ENCODE measurements at places on chromosomes 1 and 21.

DNA sequence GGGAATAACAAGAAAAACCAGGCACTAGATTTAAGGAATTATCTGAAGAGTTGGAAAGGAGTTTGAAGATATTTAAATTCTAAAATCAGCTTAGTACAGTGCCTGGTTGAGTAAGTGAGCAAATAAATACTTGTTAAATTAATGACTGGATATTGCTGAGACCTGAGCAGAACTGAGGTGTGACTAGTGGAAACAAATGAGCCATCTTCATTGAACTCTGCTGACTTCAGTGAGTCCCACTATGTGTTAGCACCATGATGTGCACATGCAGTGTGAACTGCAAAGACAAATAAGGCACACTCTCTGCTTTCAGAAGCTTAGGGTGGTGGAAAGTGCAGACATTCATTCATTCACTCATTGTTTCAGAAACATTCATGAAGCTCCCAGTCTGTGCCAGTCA is 48.7 kb downstream of the ELAPOR1 start:
- DNase-seq: no peak

- peak; percentile 23 for DNase-seq
These were observed 2.3 kb upstream of the CTNNBIP1 start for GRCh38 chr1:9912264-9912936.

- DNase-seq: no peak
These were observed 25.4 kb downstream of the GNAI3 start for GRCh38 chr1:109573785-109574184.

- no peak for DNase-seq
These were observed 173.6 kb downstream of the IER5 start for GRCh38 chr1:181262069-181262468.

- no peak for DNase-seq
These were observed 31.6 kb downstream of the SMYD2 start for GRCh38 chr1:214312530-214313051.

DNA sequence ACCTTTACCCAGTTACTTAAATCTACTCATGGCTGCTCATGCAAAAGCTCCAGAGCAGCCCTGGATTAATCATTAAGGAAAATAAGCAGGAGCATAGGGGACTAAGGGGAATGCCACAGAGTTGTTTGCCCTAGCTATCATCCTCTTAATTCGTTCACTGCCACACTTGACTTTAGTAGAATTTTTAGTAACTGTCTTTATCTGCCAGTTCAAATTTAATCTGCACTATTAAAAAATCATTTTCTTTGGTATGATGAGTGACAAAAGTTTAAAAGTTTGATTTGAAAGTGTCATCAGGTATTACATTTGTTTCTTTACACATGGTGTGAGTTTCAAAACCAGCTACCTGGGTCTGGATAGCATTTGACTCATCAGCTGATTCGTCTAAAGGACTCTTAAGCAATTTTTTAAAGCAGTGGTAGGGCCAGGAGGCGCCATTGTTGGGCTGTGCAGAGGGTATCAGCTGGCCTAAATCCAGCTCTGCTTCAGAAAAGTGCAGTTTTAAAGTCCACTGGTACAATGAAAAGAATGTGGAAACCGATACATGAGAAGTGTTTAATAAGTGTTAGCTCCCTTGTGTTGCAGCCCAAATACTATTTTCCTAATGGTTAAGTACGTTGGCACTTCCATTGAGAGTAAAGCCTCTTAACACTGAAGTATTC is 69.9 kb upstream of the DR1 start:
- DNase-seq: no peak

DNA sequence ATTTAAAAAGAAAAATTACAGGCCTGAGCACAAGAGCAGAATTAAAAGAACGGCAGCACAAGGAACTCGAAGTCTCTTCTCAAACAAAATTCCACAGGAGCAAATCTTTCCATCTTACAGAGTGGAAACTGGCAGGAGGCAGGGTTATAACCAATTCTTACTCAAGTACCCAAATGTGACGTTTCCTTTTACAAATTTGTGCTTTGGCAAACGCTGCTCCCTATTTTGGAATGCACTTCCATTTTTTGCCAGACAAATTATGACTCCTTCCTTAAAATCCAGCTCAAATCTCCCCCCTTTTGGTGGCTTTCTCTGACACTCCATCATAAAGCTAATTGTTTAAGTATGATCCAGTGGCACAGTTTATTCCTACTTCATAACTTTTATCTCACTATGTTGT is 7.8 kb downstream of the ERI3 start:
- DNase-seq: no peak

GRCh38 chr1:173392895-173393658 is 84.1 kb upstream of the PRDX6 start:
- DNase-seq: no peak

- no peak for DNase-seq
These were observed 25.6 kb upstream of the PRELP start for GRCh38 chr1:203450001-203450400.

- DNase-seq: no peak
These were observed 30.3 kb downstream of the RSPH1 start for GRCh38 chr21:42465803-42466127.

DNA sequence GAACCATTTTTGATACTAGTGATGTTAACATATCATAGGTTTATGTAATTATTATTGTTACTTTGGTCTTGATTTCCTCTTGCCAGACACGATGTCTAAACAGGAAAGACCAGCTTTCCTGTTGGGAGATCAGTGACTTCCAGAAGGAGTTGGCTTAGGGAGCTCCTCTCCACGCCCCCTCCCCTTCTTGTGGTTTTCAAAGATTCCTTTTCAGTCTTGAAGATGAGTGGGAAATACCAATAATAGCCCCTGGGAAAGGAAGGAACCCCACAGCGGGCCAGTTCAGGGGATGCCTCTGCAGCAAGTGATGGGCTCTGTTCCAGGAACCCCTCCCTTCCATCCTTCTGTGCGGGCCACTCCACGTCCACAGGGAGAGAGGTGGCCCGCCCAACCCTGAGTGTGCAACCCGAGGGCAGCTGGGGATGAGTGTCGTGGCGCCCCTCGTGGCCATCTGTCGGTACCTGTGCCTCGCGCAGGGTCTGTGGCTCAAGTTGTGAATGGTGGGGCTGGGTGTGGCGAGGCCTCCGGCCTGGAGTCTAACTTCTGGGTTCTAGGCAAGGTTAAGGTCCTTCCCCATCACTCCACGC is 65.7 kb downstream of the TLR5 start:
- no peak for DNase-seq

DNA sequence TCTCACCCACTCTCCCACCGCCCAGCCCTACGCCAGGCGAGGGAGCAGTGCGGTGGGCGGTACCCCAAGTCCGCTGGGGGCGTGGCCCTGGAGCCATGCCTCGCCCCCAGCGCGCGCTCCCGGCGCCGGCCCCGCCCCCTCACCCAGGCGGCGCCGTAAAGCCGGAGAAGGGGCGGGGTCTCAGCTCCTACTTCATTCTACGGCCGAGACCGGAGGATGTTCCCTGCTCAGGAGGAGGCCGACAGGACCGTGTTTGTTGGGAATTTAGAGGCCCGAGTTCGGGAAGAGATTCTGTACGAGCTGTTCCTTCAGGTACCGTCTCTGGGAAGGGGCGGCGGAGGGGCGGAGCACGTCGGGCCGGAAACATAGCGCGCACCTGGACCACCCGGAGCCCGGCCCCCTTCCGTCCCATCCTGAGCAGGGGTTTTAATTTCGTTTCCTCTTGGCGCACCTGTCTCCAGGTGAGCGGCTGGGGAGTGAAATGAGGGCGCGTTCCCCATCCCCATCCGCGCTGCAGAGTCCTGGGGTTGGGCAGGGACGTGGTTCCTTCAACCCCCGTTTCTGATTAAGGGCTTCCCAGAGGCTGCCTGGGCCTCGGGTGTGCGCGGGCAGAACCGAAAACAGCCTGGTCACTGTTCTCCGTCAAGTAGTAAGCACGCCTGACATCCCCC is at the start of gene RBM11:
Gene RBM11, plus strand, starts transcription at position 187 of the 671 bp plus-strand sequence. Its CDS starts 30 bp downstream, at position 217.
- peak; percentile 73 for DNase-seq

DNA sequence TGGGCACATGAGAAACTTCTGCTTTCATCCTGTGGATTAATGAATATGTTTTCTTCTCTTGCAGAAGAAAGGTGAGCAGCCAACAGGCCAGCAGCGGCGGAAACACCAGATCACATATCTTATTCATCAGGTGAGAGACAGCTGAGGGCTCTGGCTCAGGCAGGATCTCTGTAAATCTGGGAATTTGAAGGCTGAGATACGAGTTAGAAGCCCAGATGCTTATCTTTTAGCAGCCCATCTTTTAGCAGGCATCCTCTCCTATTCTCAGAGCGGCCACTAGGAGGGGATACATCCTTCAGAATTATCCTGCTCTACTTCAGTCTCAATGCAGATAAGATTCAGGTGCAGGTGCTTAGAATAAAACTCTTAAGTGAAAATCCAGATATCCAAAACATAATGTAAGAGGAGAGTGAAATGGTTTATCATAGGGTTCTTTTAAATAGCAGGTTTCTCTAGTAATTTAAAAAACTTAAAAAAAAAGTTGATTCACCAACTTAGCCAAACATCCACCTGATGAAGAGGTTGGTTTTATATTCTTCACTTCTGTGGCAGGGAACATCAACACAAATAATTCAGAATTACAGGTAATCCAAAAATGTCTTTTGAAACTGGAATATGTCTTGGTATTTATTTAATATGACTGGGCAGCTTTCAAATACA is 19.3 kb downstream of the SH2D2A start:
- DNase-seq: peak; percentile 84

DNA sequence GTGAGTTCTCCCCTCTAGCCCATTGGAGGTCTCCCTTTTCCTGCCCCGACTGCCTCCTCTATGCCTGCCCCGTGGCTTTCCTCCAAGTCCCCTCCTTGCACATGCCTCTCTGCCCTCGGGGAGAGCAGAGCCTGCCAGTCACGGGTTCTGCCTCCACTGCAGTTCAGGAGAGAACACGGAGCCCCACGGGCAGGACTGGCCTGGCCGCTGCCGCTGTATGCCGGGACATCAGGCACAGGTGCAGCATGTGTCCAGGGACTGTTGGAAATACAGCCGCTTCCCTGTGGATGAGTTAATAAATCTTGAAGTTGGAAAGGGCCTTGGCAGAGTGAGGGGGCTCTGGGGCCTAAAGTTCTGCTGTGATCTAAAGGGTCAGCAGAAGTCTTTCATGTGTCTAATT is 676.6 kb downstream of the MATN1 start:
- DNase-seq: no peak

DNA sequence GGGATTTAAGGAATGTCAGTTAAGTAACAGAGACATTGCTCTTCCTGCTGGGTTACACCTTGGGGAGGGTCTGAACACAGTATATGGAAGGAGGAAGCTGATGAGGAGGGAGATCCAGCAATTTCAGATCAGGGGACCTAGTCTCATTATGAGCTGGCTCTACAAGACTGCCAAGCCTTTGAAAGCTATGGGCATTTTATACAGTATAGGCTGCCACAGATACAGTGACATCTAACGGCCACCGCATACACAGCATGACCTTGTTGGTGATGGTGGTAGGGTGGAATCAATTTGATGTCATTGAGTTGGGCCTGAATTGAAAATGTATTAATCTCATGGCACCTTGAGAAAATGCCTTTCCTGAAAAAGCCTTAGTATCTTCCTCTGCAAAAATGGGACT is 22.6 kb upstream of the ZP4 start:
- DNase-seq: peak; percentile 17

GRCh38 chr21:25501996-25502665 is 105.2 kb downstream of the MRPL39 start:
- peak; percentile 3 for DNase-seq

DNA sequence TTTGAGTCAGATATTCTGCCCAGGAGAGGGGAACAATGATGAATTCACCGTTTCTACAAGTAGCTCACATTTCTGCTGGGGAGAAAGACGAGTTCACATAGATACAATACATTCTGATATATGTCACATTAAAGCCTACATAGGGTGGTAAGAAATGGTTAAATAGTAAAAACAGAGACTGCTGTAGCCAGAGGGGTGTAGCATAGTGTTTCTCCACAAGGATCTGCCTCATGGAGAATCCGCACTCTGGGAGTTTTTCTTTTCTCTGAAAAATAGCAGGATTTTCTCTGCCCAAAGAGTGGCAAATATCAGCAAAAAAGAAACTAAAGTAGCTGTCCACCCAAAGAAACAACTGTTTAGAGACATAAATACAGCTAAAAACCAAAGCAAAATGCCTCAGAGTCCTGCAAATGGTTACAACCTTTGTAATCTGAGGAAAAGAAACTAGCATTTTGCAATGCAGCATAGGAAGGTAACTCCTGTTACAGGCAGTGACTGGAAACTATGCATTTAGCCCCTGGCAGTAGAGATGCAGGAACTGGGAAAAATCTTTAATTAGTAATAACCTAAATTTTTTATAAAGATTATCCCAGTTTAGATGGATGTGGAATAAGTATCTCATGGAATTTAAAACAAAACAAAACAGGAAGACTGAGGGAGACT is 1126.7 kb upstream of the ADGRL2 start:
- no peak for DNase-seq

DNA sequence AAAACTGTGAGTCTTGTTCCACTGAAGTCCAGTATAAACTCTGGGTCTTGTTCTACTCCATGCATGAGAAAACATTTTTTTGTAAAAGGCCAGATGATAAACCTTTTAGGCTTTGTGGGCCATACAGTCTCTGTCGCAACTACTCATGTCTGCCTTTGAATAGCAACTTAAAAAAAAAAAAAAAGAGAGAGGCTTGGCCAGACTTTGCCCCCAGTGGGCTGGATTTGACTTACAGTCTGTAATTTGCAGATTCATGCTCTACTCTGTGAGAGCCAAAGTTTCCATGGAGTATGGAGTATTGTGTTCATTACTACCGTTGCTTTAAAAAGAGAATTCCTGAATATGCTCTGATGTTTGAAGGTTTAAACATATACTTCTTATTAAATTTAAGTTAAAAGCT is 654.9 kb upstream of the PKN2 start:
- peak; percentile 5 for DNase-seq

DNA sequence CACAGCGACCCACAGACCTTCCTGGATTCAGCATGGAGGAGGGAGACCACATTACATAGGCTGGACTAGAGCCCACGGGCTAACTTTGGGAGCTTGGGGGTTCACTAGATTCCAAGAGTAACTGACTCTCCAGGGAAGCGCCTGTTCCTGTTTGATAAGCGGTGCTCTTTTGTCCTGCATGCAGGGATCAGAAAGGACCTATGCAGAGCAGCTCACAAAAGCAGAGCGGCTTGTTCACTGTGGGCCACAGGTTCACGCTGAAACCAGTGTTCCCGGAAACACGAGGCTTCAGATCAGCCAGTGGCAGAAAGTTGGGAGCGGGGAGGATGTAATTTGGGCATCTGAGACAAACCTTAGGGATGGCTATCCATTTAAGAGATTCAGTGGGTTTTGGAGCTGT is 403.9 kb downstream of the PCP4 start:
- no peak for DNase-seq

GRCh38 chr1:1307261-1307922 is 338 bp downstream of the ACAP3 start:
- DNase-seq: no peak

- no peak for DNase-seq
These were observed 19.6 kb downstream of the CAPN8 start for GRCh38 chr1:223645903-223646302.

GRCh38 chr1:159753386-159753785 is 27.4 kb upstream of the DUSP23 start:
- DNase-seq: no peak

- no peak for DNase-seq
These were observed 6.3 kb upstream of the UBE2U start for GRCh38 chr1:64197076-64197475.

- DNase-seq: no peak
These were observed 16.9 kb downstream of the NUAK2 start for GRCh38 chr1:205304695-205305070.

- DNase-seq: no peak
These were observed 15.2 kb upstream of the YRDC start for GRCh38 chr1:37822906-37823815.

GRCh38 chr1:30601316-30602085 is 121.9 kb downstream of the MATN1 start:
- DNase-seq: no peak

All from NAMALWA (cell line).